ENCODE measurements at places on chromosomes 3 and 15.

DNA sequence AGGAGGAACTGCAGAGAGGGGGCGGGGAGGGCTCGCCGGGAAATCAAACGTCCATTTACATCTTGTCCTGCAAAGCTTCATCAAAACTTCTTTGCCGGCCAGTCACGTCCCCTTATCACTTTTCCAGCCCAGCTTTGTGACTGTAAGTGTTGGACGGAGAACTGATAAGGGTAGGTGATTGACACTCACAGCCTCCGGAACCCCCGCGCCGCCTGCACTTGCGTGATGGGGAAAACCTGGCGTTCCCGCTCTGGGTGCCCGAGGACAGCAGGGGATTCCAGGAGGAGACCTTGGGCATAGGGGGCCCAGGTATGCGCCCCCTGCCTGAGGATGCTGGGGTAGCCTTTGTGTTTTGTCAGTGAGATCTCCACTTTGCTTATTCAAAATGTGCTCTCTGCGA lies 72.8 kb upstream of the ANKRD34C start:
- DNase-seq = no peak

DNA sequence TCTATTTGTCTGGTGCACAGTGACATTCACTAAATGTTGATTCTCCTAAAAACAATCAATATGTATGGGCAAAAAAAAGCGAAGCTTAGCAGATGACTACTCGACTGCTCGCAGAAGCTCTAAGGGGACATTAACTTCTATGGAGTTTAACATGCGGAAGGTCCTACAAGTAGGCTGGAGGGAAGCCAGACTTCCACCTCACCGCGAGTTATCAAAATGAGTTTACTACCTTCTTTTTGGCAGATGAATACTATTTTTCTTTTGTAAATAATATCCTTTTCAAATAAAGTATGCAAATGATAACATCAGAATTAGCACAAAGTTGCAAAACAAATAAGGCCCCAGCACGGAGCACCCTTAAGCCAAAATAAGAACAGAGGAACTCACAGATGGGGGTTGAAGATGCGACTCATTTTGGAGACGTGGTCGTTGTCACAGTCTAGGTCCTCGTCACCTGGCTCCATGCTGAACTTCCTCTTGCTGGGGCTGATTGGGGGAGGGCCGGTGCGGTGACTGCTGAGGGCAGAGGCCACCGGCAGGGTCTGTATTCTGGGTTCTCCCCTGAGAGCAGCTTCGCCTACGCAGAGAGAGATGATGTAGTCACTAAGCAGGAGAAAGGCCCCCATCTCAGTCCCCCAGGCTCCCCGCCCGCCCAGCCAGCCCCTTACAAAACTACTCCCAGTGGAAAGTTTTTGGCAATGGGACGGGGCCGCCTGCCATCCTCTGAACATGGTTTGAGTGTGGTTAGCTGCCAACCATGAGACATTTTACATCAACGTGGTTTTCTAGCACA lies 42.1 kb downstream of the VGLL4 start:
- DNase-seq = no peak

DNA sequence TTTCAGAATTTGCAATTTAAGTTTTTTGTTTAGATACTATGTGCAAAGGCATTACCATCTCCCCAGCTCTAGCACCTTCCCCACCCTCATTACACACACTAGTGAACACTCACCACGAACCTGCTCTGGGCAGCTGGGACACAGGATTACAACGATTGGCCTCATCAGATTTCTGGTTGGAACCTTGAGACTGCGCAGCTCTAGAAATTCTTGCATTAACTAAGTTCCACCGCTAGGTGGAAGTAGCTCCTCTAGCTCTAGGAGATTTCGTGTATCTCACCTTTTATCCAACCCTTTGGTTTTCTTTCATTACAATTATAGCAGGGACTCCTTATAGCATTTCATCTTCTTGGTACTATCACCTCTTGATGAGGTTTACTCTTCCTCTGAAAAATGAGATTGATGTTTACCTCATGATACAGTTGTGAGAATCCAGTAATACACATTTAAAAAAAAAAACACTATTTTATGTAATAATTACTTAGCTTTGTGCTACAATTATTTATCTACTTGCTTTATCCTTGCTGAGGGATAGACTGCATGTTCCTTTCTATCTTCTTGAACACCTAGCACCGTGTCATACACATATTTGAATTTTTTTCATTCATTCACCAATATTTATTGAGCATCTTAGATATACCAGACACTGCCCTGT lies 28.7 kb upstream of the PLOD2 start:
- no peak for DNase-seq

GRCh38 chr3:159727506-159727905 lies 261.1 kb upstream of the IL12A start:
- no peak for DNase-seq

DNA sequence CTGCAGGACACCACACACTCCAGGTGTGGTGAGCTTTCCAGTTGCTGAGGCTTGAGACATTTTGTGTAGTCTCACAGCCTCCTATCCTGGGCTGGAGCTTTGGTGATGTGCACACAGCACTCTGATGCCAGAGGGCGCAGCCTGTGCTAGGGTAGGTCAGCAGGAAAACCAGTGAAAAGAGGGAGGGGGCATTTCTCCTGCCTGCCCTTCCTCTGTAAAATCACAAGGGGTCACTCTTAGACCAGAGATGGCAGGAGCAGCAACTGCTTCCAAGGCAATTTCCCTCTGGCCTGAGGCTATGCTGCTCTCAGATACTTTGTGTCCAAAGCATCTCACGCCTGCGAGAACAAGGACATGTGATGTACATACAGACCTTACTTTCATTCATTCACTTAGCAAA lies 16.5 kb upstream of the MUSTN1 start:
- DNase-seq = no peak

GRCh38 chr3:173589116-173589515 lies 191.6 kb downstream of the NLGN1 start:
- DNase-seq = no peak

GRCh38 chr3:141164852-141165251 lies 66.8 kb upstream of the PXYLP1 start:
- DNase-seq = no peak

DNA sequence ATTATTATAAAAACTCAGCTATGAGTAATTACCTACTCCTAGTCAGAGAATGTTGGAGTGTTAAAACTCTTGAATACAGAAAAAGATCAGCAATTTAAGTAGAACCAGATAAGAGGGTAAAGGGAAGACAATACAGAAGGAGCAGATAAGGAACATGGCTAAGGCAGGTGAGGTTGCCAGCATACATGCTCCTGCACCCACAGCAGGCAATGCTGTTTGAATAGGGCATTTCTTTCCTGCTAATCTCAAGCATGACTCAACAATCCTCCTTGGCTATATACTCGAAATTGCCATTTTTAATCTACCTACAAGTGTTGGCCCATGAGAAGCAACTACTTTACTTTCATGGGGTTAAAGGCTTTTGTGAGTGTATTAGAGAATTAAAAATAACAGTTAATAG lies 494.5 kb downstream of the DIPK2A start:
- no peak for DNase-seq

DNA sequence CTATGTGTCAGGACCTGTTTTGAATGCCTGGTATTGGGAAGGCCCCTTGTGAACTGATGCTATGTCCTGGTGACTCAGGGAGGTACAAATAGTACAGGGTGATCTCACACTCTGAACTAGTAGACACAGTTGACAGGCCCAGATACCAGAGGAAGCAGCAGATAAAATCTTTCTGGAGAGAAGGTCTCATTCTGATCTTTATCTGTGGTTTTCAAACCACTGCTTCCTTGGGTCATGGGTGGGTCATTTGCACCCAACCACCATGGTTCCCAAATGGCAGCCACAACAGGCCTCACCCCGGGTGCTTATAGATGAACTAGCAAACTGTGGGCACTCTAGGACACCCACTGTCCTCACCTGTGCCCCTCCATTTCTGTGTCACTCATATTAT lies 43.4 kb downstream of the PXYLP1 start:
- no peak for DNase-seq

- DNase-seq = no peak
Observed at GRCh38 chr3:94158512-94158911, 95.7 kb downstream of the NSUN3 start.

DNA sequence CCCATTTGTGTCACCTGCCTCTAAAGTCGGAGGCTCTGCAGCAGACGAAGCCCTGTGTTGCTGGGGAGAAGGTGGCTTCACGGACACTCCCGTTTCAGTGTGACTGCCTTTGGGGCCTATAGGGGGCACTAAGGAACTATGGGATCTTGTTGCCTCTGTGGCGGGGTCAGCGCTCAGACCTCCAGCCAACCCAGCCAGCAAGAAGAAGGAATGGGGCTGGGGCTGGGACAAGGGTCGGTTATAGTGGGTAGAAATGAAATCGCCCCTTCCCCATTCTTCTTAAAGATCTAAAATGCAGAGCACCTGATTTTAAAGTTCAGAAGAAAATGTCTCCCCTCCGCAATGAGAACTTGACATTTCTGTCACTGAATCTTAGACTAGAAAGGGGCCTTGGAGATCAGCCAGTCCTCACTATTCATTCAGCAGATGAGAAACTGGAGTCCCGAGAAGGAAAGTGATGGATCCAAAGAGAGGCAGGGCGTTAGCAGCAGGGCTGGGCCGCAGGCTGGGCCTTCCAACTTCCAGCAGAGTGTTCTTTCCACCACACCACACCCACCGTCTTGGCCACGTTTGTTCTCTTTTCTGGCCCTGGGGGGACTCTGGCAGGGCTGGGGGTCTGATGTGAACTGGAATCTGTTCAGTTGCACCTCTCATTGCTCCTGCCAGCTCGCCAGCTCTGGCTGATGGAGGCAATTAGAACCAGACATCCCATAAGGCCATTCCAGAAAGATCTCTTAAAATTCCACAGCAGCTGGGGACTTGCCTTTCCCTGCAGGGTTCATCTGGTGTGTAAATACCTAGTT lies 195.4 kb downstream of the OPA1 start:
- DNase-seq = no peak

DNA sequence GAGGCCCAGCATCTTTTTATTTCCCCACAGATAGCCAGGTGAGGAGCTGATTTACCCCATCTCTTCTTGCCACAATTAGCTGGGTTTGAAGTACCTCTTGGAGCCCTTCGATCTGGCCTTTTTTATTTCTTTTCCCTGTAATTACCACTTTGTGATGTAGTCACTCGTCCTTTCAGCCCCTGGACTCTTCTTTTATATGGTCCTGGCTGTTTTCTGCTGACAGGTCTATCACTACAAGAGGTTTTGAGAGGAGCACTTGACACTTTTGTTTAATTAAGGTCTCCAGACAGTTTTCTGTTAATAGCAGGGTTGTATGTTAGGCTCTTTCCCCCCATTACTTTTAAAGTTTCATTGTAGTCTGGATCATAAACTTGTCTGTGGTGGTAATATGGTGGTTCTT lies 11.8 kb downstream of the ATXN7 start:
- DNase-seq = no peak

DNA sequence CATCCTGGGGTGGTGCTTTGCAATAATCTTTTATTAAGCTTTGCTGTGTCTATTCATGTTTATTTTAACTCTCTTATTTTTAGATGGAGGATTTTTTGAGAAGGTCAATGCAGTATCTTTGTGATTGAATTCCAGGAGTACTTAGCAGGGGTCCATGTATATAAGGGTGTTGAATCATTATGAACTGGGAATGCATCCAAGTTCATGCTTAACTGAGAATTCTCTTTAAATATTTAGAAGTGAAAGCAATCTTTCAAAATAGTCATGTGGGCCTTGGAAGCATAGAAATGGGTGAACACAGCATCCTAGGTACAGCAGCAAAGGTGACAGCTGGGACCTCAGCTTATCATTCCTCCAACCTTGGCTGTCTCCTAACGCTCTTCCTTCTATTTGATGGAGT lies 27.3 kb downstream of the SPTSSB start:
- DNase-seq = no peak

DNA sequence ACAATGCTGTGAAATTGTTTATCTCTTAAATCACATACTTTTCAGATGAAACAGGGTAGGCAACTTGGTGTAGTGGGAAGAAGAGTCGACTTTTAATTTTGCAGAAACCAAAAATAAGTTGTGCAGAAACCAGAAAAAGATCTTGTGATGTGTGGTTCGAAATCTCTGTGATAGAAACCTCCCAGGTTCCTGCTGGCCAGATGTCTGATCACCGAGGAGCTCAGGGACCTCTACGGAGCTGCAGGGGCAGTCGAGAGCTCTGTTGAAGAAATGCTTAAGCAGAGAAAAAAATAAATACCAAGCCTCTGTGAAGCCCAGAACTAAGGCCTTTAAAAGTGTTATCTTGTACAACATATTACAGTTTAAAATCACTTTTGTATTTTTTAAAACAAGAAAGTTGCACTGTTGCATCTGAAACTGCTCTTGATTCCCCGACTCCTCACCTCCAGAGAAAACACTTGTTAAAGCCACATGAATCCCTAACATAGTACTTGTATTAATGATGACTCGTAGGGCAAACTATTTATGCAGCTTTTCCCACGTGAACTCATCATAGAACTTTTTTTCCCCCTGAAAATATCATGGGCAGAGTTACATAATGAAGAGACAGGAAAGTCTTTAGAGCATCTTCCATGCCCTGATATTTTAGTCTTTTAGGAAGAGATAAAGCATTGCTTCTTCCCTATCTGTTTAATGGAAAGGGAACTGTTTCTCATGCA lies 51.3 kb downstream of the CCK start:
- no peak for DNase-seq

DNA sequence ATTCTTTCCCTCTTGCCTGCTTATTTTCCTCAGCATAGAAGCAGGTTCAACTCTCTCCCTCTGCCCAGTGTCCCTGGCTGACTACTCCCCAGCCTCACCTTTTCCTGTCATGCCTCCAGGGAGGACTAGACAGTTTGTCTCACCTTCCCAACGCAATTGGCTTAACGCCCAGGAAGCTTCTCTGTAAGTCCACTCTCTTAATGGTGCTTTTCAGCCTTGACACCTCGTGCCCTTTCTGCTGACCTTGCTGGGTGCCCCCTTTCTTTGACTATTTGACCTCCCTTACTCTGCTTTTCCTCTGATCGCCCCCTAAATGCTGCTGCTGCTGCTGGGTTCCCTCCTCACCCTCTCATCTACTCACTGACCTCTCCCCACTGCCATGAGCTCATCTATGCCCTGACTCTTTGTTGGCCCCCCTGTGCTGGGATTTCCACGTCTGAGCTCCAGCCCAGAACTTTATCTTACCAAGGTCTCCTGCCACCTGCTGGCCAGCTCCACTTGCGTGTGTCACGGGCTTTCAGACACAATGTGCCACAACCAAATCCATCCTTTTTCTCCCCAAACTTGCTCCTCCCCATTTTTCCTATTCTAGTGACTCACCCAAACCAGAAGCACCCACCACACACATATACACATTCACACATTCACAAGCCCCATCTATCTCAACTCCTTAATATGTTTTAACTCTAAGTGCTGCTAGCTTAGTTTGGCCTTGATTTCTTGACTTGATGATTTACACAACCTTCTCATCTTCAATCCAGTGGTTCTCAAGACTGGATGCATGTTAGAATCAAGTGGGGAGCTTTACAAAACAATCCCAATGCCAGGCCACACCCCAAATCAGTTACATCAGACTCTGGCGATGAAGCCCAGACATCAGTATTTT lies 16.6 kb downstream of the EPB42 start:
- DNase-seq = no peak

GRCh38 chr15:95857124-95857757 lies 473.3 kb upstream of the NR2F2 start:
- no peak for DNase-seq

DNA sequence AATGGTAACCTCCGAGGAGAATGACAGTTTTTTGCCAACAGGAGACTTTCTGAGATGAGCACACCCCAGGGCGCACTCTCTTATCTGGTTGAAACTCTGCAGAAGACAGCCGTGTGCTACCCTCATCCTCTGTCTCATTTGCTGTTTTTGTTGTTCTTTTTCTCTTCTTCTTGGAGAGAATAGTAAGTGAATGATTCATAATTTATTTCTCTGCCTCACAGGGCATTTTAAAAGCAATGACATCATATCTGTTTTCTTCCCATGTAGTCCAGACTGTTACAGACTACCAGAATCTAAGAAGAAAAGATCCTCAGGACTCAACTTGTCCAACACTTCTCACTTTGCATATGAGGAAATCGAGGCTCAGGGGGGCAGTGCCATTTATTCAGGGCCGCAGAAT lies 771.1 kb upstream of the GRM7 start:
- no peak for DNase-seq
